WTC11 (cell line): ENCODE measurements at places on chromosomes 13 and 19. TPM values are rescaled to one million over a fixed set of nuclear protein-coding genes. Genes with fewer than 3 reads are reported as not detected.

HS6ST3 gene
- 1.2 to 1.4 TPM (median 1.3 TPM) in 3 replicates for total RNA-seq

ELSPBP1 gene
- not detected in 3 replicates for total RNA-seq

DNA sequence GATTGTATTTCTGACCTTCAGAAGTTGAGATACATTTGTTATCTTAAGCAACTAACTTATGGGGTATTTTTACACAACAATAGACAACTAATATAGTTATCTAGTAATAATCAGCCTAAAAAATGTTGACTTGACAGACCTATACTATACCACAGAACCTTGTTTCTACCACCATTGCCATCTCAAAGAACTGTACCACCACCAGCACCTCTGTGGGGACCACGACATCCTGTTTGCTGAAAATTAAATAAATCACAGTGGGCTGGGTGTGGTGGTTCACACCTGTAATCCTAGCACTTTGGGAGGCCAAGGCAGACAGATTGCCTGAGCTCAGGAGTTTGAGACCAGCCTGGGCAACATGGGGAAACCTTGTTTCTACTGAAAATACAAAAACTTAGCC is 24.0 kb downstream of the TSKS start:
- no peak for DNase-seq

GRCh38 chr19:33518541-33518940 is 3.0 kb downstream of the PEPD start:
- no peak for DNase-seq

DNA sequence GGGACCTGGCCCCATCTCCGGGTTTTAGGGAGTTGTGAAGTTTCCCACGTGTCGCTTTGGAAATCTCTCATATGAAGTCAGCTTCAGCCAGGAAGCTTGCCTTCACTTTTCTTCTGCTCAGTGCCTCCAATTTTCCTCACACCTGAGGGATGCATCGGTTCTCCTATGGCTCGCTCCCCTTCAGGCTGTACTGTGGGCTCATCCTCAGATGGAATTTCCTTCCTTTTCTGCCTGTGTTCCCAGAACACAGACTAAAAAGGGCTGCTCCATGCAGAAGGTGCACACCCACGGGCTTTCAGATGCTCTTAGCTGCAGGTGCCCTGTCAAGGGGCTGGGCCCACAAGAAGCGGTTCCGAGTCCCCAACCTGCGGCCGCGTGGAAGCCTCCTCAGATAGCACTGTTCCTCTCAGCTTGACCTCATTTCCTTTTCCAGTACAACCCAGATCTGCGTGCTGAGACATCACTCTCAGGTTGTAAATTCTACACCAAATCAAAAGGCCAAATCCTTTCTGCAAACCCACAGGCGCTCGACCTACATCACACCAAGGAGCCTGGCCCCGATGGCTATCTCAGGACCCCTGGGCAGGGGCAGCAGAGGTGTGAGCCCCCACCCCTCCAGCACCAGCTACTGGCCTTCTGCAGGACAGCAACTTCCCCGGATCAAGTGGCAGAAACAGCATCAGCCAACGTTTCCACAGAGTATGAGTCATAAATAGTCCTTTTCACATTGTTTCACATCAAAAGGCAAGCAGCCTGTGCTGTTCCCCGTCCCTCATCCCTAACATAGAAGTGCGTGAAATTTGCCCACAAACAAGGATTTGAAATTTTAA is 275.9 kb downstream of the ZNF536 start:
- DNase-seq, result no peak

GRCh38 chr19:16594681-16595091 is 22.5 kb upstream of the SLC35E1 start:
- no peak for DNase-seq

DNA sequence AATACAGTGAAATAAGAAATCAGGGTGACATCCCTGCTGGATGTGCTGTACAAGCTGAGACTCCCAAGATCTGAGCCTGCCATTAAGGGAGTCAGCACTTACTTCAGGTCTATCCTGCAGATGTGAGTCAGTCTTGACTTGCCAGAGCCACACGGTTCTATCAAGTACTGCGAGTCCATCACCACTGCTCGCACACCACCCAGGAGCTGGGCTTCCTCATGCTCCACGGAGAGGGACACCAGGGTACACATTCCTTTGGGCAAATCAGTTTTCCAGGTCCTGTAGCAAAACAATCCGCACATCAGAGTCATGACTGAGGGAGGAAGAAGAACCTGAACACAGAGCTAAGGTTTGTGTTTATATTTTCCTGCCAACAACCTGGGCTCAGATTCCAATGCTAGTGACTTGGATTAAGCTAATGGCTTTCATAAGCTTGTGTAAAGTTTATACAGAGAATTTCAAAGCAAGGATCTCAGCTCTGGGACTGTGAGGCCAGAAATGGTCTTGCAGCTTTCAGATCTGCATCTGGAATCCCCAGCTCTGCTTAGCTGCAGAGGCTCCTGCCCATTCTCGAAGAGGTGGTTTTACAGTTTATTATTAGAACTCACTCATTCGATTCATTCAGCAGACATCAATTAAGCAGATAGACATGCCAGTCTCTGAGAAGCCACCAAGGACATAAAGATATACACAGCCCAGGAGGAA is 90.6 kb downstream of the KL start:
- no peak for DNase-seq

DNA sequence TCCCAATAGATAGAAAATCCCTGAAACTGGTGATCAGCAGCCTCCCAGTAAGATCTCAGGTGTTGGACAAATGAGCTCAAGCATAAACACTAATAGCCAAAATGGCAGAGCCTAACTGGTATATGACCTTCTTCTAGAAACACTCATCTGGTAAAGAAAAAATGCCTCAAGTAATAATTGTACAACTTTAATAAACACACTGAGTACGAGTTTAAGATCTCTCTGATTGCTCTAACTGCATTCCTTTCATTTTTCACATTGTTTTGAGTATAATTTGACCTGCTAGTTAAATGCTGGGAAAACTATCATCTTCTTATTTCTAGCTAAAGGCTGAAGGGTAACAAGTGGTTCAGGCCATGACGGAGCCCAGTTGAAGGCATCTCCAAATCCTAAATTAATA is 2009.5 kb upstream of the PCDH20 start:
- no peak for DNase-seq

DNA sequence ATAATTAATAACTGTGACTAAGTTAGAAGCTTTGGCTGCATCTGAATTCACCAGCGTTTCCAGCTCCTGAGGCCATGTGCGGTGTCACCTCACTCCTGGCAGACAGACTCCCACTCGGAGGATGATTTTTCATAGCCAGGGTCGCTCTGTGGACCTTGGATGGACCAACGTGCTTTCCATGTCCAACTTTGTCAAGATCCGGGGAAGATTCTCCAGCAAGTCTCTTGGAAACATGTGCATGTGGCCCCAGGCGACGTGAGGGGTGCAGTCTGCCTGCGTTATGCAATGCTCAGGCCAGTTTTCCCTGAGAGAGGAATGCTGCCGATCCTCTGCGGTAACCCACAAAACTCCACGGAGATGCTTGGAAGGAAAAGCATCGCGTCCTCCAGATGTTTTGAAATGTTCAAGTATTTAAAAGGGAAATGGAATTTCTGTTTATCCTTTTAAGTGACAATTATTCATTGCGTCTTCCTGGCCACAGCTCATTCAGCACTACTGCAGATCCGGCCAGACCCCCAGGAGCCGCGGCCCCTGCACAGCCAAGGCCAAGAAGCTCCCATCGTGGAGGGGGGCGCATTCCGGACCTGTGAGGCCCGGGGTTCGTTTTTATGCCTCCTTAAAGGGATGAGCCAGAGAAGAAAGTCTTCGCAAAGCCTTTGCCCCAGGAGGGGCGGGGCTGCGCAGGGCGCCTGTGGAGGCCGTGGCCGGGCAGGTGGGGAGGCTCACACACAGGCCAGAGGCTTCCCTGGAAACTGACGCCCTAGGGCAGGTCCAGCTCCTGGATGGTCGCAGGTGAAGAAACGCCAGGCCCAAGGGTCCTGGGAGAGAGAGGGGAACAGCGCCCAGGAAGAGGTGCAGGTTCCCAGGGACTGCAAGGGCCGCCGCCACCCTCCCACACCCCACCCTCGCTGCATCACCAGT is 46.0 kb downstream of the C13orf46 start:
- peak; percentile 7 for DNase-seq

GRCh38 chr13:47332149-47332548 is 435.3 kb upstream of the HTR2A start:
- no peak for DNase-seq

DNA sequence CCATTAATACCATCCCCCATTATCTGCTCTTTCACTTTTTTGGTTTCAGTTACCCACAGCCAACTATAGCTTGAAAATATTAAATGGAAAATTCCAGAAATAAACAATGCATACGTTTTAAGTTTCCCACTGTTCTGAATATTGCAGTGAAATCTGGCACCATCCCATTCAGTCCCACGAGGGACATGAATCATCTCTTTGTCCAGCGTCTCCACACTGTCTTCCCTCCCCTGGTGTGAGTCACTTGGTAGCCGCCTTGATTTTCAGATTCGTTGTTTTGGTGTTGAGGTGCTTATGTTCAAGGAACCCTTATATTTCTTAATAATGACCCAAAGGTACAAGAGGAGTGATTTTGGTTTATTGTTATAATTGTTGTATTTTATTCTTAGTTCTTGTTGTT is 246.1 kb downstream of the DCT start:
- DNase-seq, result no peak

- no peak for DNase-seq
Observed at GRCh38 chr13:87821512-87821911, 150.3 kb downstream of the SLITRK5 start.

- peak; percentile 29 for DNase-seq
Observed at GRCh38 chr13:40345654-40346372, 320.6 kb downstream of the FOXO1 start.

- DNase-seq, result no peak
Observed at GRCh38 chr13:94239135-94239534, 240.3 kb downstream of the DCT start.

- DNase-seq, result no peak
Observed at GRCh38 chr13:90868321-90868920, 479.1 kb upstream of the MIR17HG start.
